ENCODE measurements at places on chromosomes 4 and X.

DNA sequence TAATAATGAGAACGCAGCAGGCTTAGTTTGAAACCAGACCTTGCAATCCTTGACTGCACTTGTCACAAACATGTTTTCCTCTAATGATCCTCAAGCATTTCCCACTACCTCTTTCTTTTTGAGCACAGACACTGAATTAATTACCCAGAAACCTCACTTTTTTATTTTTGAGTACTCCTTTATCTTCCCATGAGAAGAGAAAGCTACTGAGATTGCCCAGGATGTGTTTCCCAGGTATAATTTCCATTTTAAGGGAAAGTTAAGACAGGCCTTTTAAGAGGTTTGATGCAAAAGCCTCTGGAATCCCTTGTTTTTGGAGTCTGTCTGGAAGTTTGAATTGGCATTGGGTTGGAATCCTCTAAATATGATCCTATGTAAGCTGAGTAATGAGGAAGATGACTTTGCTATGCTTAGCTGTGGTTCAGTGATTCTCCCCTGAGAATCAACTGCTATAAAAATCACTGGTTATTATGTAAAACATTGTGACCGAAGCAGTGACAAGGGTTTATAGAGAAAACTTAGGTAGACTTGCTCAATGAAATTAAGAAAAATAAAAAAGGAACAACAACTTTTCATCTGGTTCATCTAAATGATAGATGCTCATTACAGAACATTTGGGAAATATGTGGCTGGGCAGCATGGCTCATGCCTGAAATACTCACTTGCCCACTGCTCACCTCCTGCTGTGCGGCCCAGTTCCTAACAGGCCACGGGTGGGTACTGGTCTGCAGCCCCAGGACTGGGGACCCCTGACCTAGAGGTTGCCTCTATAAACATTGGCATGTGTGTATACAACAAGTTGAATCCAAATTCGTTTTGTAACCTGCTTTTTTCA, 10.8 kb upstream of the RHOH start:
- DNase-seq, result no peak

- no peak for DNase-seq
Observed at GRCh38 chrX:41314881-41315280, 19.1 kb upstream of the DDX3X start.

GRCh38 chr4:47538111-47538824, 53.2 kb downstream of the ATP10D start:
- DNase-seq, result no peak

- no peak for DNase-seq
Observed at GRCh38 chr4:66741081-66741480, 804.2 kb downstream of the CENPC start.

DNA sequence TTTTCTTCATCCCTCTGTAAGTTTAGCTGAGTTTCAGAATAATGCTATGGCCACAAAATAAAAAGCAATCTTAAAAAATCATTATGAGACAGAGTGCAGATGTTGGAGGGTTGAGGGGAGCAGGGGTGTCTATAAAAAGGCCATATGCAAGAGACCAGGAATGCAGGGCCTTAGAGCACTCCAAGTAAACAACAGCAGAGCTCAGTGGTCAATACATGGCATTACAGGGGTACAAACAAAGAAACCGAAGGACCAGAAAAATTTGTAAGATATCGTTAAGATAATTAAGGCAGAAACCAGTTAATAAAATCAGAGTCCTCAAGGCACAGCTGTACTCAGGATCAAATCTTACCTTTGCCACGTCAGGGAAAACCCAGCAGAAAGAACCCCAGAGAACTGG, 28.4 kb upstream of the NDST3 start:
- DNase-seq, result no peak
